ENCODE measurements at places on chromosomes 2 and 18.

DNA sequence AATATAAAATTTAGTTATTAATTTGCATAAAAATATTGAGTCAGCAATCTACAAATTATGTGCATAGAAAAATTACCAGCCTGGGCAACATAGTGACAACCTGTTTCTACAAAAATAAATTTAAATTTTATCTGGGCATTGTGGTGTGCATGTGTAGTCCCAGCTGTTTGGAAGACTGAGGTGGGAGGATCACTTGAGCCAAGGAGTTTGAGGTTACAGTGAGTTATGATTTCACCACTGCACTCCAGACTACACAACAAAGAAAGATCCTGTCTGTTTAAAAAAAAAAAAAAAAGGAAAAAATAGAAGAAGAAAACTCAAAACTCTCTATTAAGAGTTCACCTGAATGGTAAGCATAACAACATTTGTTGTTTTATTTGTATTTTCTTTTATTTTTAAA, 1048.4 kb upstream of the CDH2 start:
- no peak for DNase-seq

DNA sequence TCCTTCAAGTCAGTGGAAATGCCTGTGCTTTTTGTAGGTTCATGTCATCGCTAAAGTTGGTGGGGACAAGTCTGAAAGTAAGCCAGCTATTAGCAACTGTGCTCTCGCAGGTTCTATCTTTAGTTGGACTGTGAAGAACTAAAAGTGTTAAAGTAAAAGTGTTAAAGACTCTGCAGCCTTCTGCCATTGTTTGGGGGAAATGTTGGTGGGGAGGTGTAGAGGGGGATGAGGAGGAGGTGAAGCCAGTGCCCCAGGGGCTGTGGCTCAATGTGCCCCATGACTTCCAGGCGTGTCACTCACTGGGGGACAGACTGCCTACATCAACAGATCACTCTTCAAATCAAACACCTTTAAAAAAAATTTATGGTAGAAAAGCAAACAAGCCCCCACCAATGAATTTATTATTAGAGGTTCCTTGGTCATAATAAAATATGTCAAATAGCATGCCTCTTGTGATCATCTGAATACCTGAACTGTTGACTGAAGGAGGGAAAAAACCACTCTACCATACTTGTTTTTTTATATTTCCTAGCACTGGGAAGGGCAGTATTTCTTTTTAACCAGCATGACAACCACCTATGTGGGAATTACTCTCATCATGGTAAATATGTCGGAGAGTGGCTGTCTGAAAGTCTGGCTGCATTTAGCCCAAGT, 19.3 kb downstream of the TGFA start:
- no peak for DNase-seq

GRCh38 chr2:225326969-225327368, 72.5 kb upstream of the NYAP2 start:
- DNase-seq = no peak

GRCh38 chr2:34547900-34548299, 948.8 kb upstream of the FAM98A start:
- DNase-seq = no peak

GRCh38 chr18:76075777-76076176, 419.3 kb downstream of the ZNF516 start:
- DNase-seq = no peak

DNA sequence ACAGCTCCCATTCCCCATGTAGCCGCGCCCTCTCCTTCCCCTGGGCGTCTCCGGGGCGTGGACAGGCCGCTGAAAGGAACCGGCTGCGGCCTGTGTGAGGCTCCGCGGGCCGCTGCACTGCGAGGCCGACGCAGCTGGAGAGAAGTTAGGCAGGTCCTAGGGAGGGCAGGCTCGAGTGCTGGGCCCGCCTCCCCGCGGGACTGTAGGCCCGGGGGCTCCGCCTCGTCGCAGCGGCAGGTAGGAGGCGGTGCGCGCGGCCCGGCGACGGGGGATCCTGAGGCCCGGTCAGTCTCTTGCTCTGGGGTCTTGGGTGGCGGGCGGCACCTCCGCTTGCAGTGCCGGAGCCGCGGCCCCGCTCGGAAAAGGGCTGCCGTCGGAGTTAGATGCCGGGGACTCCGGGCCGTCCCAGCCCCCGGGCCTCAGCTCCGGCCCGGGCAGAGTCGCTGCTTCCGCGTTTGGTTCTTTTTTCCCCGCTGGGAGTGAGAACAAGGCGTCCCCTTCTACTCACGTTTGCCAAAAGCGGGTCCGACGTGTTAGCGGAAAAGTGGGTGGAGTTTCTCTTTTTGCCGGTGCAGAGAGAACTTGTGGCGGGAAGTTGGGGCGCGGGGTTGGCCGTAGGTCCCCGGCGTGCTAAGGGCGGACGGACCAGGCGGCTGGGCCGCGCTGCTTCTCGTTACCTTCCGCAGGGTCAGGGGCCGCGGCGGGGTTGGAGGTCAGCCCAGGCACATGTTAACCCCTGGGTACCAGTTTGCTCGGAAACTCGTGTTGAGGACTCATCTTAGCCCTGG, at the start of gene VRK2:
Gene VRK2 (plus strand): TSS at position 222 of the 788 bp plus-strand sequence. CDS start 2,026 bp downstream, outside the sequence.
- DNase-seq = peak; percentile 50

GRCh38 chr18:72100465-72101004, 443.6 kb downstream of the CBLN2 start:
- DNase-seq = no peak

GRCh38 chr18:24756385-24756784, 295.9 kb downstream of the HRH4 start:
- no peak for DNase-seq

- no peak for DNase-seq
Measured at GRCh38 chr18:58335223-58335622, 291.2 kb downstream of the NEDD4L start.

- no peak for DNase-seq
Measured at GRCh38 chr2:196380575-196380974, 209.2 kb upstream of the STK17B start.

DNA sequence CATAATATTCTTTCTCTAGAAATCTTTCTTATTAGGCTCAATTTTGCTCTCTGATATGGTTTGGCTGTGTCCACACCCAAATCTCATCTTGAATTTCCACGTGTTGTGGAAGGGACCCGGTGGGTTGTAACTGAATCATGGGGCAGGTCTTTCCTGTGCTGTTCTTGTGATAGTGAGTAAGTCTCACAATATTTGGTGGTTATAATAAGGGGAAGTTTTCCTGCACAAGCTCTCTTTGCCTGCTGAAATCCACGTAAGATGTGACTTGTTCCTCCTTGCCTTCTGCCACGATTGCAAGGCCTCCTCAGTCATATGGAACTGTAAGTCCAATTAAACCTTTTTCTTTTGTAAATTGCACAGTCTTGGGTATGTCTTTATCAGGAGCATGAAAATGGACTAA, 73.8 kb downstream of the CAVIN2 start:
- DNase-seq = no peak

GRCh38 chr18:30730915-30731314, 311.6 kb downstream of the DSC3 start:
- DNase-seq = no peak

GRCh38 chr18:79955302-79956075, 4.0 kb upstream of the SLC66A2 start:
- no peak for DNase-seq

GRCh38 chr2:163528640-163529217, 207.1 kb downstream of the FIGN start:
- DNase-seq = no peak

GRCh38 chr2:231390667-231391066, 4.8 kb upstream of the B3GNT7 start:
- no peak for DNase-seq

DNA sequence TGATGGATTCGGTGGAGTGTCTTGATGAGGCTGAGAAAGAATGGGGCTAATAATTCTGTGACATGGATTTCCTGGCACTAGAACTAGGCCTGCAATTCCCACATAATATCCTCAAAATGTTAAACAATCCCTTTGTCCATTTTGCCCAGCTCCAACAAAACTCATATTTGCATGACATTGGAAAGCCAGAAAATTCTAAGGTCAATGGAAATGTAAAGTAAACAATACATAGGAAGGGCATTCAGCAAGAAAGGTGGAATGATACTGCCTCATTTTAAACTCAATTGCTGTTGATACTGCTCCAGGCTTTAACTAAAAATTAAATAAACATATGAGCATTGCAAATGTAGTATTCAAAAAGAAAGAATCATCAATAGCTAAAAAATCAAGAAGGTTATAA, 434.8 kb upstream of the SLC8A1 start:
- no peak for DNase-seq

DNA sequence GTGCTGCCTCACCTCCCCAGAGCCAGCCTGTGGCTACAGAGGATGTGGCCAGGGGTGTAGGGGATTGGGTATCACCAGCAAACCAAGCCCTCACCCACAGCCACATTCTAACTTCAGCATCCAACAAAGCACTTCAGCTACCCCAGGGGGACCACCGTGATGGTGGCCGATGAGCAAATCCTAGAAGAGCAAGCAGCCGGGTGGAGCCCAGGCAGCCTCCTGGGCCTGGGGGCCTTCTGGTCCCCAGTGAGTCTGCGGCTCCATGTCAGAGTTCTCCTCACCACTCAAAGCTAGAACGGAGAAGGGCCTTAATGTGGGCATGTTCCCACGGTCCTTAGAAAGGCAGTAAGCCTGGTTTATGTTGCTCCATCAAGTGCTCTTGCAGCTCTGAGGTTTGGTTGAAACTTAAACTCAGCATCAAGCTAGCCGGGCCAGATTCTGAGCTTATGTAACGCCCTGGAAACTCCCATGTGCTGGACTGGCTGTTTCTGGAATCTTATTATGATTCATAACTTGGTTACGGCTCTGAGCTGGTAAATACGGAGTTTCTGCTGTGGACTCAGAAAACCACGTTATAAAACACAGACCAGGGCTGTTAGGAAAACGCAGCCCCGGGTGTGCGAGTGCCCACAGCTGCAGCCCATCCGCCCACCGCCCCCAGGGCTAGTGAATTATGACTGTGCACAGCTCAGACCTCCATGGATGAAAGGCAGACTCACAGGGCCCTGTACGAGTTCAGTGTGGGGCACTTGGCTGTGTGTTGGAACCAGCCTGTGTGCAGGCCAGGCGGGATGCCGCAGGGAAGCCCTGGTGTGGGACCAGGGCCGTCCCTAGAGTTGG, 99.8 kb downstream of the SEPTIN10 start:
- DNase-seq = no peak

GRCh38 chr18:58605027-58606020, 23.6 kb downstream of the ALPK2 start:
- DNase-seq = peak; percentile 9

- DNase-seq = no peak
Measured at GRCh38 chr2:223855426-223855825, 18.0 kb upstream of the AP1S3 start.

GRCh38 chr2:240462073-240462706, 26.7 kb downstream of the GPC1 start:
- DNase-seq = no peak

- DNase-seq = no peak
Measured at GRCh38 chr2:27264253-27264752, 1.5 kb upstream of the SLC30A3 start.

GRCh38 chr2:229392196-229392595, 121.1 kb upstream of the PID1 start:
- no peak for DNase-seq

GRCh38 chr18:6396276-6396675, 18.4 kb downstream of the L3MBTL4 start:
- no peak for DNase-seq

DNA sequence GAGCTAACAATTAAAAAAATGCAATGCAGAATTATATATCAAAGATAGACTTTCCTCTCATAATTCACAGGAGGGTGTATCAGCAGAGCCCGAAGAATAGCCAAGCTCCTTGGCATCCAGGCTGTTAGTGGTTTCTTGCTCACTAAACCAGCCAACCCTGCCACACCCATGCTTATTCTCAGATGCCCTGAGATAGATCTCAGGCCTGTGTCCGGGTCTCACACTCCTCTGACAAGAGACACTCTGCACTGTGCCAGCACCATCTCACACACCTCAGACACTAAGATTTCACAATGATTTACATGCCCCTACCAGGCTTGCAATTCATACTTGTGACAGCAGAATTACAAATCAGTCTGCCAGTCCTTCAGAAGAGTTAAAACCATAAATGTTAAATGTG, 64.5 kb downstream of the OSBPL1A start:
- no peak for DNase-seq

GRCh38 chr2:25043241-25043867, 1.5 kb downstream of the EFR3B start:
- peak; percentile 23 for DNase-seq

DNA sequence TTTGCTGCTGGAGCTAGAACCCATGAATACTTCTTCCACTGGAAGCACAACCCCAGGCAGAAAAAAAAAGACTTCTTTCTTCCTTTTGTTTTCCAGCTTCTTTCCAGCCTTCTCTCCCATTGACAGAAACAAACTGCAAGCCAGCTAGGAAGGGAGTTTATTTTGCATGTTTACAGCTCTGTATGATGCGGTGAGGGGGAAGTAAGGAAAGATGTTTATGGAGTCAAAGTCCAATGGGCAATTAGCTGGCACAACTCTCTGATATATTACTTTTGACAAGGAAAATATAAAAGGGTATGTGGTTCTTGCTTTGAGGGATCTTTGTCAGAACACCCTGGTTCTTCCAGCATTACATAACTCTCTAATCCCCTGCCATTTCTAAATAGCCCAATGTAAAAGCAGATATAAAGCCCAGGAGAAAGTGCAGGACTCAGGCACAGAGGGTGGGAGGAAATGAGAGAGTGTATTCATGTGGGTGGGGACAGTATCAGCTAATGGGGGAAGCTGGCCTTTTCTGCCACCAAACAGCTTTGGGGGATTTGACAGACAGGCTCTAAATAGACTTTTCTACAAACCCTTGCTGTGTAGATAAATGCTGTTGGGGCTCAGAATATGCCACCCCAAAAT, 9.3 kb upstream of the NMS start:
- no peak for DNase-seq

GRCh38 chr2:196142825-196143224, 28.6 kb downstream of the STK17B start:
- DNase-seq = no peak

DNA sequence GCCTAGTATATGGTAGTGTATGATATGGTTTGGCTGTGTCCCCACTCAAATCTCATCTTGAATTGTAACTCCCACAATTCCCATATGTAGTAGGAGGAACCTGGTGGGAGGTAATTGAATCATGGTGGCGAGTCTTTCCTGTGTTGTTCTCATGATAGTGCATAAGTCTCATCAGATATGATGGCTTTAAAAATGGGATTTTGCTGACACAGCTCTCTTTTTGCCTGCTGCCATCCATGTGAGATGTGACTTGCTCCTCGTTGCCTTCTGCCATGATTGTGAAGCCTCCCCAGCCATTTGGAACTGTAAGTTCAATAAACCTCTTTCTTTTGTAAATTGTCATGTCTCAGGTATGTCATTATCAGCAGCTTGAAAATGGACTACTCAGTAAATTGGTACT, 9.5 kb upstream of the SCN1A start:
- DNase-seq = no peak

DNA sequence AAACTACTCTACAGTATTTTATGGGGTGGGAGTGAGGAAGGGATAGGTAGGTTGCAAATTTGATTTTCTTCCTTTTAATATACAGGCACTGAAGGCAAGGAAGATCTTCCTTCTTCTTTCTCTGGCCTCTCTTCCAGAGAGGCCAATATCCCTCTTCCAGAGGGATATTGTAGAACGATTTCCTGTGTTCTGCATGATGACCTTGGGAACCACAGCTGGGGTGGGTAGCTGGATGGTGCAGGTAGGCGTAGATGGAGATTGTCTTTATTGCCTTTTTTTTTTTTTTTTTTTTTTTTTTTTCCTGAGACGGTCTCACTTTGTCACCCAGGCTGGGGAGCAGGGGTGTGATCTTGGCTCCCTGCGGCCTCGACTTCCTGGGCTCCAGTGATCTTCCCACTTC, 49.4 kb downstream of the GATA6 start:
- DNase-seq = no peak
